ENCODE measurements at places on chromosomes 12 and 14.

GRCh38 chr12:123034022-123034541 is 53.6 kb downstream of the ARL6IP4 start:
- DNase-seq: peak; percentile 84

GRCh38 chr14:29806124-29806517 is 121.5 kb downstream of the PRKD1 start:
- no peak for DNase-seq

- peak; percentile 4 for DNase-seq
Observed at GRCh38 chr14:46490238-46490685, 161.3 kb downstream of the RPL10L start.

DNA sequence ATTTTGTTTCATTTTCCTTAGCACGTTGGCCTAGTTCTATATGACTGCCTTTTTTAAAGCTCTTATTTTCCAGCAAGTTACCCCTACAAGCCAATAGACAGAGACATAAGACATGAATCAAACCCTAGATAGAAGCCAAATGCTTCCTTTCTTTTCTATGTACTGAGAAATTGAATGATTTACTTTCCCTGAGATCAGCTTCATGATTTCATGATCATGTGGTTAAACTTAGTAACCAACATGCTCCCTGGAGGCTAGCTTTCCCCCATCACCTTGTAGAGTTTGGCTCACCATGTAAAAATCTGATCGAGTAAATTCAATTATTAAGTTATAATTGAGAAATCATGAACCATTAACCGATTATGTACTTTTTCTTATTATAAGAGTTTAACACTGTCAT is 148.1 kb upstream of the LRIG3 start:
- DNase-seq: no peak

DNA sequence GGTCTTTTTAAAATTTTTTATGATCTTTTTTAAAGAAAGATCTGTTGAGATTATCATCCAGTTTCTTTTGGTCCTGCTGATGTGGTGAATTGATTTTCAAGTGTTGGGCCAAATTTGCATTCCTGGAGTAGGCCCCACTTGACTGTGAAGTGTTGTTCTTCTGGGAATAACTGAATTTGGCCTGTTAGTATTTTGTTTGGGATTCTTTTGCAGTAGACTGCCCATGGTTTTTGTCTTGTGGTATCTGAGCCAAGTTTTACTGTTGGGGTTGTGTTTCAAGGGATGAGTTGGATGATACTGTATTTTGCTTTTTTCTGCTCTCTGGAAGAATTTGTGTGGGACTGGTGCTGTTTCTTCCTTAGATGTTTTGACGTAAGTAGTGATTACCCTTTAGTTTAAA is 4.0 kb upstream of the SYCP3 start:
- no peak for DNase-seq

GRCh38 chr12:72203764-72204335 is 68.3 kb upstream of the TRHDE start:
- no peak for DNase-seq

DNA sequence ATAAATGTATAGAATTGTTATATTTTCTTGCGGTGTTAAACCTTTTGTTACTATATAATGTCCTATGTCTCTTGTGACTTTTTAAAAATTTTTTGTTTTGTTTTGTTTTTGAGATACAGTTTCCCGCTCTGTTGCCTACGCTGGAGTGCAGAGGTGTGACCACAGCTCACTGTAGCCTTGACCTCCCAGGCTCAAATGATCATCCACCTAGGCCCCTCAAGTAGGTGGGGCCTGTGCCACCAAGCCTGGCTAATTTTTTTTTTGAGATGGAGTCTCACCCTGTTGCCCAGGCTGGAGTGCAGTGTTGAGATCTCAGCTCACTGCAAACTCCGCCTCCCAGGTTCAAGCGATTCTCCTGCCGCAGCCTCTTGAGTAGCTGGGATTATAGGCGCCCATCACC is 26.5 kb upstream of the RCOR1 start:
- no peak for DNase-seq

DNA sequence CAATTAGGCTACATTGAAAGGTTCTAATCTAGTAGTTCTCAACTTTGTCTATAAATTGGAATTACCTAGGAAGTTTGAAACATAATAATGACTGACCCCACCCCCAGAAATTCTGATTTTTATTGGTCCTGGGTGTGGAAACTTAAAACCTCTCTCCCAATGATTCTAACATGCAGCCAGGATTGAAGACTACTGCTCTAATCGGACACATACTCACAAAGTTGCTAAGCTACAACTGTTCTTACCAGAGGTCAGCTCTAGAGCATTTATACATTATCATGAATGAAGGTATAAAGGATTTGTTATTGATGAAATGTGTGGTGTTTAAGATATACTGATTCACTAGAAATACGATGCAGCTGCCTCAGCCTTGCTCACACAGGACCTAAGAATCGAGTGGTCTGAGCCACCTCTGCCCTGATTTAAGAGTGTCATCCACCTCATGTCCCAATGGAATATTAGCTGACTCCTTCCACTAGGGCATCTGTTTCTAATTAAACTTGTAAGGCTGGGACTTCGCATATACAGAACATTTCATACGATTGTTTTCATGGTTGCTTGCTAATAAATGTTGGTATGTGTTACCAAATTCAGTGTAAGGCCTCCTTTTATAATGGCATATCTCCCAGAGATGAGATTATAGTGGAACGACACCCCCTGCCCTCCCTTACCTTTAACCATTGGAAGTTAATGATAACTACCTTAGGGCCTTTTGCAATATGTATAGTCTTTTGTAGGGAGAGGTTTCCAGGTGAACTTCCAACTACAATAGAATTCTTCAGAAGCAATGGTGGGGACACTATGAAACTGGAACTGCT is 410.8 kb upstream of the PDE3A start:
- DNase-seq: no peak

- no peak for DNase-seq
Observed at GRCh38 chr14:76894308-76894707, 68.1 kb downstream of the LRRC74A start.

- DNase-seq: no peak
Observed at GRCh38 chr12:14435627-14436026, 70.1 kb downstream of the ATF7IP start.

DNA sequence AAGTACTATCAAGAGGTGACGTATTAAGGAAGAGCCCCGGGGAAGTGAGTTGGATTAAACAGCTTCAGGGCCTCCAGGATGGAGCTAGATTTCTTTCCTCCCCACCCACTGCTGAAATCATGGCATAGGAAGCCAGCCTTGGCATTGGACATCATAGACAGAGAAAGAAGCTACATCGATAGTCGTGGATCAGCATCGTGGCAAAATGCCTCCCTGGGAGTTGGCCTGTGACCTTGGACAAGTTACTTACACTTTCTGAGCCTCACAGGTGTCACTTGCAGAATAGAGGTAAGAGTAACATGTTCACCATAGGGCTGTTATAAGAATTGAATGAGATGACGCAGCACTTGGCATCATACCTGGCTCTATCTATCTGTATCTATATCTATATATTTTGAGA is 5.9 kb downstream of the ANKRD33 start:
- DNase-seq: no peak

DNA sequence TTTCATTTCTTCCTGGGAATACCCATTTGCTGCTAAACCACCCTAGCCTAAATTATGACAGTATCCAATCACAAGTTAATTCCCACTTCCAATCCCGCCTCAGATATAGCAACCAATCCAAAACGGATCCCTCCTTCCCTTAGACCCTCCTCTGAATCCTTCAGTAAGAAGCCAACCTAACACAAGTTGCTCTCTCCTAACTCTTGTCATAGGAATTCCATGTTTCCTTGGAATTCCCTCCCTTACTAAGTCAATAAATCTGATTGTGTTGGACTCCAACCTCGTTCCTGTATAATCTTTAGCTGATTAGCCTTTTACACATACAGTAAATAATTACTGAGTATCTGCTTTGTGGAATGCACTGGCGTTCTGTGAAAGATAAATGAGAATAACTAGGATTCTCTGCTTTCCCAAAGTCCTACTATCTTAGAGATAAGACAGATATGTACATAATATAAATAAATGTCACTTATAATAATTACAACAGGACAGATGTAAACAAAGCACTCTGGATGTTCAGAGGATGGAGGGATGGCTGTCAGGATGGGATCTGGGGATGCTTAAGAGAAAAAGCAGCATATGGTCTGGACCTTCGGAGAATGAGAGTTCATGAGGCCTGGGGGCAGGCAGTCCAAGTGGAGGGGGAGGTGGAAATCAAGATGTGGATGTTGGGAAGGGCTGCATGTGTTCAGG is 185.8 kb upstream of the SOX5 start:
- DNase-seq: no peak

DNA sequence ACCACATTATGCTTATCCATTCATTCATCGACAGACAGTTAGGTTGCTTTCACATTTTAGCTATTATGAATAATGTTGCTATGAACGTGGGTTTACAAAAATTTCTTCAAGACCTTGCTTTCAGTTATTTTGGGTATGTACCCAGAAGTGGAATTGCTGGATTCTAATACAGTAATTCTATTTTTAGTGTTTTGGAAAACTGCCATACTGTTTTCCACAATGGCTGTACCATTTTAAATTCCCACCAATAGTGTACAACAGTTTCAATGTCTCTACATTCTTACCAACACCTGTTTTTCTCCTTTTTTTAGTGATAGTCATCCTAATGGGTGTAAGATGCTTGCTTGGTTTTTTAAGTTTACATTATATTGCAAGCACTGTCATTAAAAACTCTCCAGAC is 147.5 kb downstream of the ZFP36L1 start:
- no peak for DNase-seq

DNA sequence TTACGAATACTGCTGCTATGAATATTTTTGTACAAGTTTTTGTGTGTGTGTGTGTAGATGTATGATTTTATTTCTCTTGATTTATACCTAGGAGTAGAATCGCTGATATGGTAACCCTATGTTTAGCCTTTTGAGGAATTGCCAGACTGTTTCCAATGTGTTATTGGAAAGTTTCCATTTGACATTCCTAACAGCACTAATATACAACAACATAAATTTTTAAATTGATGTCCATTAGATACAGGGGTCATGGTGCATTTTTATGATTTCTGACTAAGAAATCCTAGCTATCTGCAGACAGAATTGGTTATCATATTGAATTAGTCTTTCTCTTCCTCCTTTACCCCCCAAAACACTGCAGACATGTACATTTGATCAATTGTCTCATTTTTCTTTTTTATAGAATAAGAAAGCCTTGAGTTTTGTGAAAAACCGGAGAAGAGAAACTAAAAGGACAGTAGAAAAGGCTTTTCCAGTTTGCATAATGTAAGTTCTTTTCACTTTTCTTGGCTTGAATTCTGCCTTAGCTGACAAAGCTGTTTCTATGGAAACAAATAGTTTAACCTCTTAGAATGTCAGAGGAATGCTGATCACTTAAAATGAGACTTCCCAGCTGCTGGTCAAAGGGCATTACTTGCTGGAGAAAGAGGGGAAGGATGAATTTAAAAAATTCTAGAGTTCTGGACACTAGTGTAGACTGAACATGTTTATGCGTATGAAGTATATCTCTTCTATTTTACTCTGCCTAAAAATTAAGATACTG is 28.2 kb downstream of the PALS1 start:
- DNase-seq: no peak

DNA sequence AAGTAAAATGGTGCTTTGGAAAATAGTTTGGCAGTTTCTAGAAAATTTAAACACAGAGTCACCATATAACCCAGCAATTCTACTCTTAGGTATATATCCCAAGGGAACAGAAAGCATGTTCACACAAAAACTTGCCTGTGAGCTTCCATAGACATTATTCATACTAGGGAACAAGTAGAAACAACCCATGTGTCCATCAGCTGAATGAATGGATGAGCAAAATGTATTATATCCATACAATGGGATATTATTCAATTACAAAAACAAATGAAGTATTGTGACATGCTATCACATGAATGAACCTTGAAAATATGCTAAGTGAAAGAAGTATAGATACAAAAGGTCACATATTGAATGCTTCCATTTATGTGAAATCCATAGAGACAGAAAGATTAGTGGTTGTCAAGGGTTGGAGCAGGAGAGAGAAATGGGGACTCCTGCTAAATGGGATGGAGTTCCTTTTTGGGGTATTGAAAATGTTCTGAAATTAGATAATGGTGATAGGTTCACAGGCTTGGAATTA is 7.9 kb downstream of the SLC10A1 start:
- no peak for DNase-seq

DNA sequence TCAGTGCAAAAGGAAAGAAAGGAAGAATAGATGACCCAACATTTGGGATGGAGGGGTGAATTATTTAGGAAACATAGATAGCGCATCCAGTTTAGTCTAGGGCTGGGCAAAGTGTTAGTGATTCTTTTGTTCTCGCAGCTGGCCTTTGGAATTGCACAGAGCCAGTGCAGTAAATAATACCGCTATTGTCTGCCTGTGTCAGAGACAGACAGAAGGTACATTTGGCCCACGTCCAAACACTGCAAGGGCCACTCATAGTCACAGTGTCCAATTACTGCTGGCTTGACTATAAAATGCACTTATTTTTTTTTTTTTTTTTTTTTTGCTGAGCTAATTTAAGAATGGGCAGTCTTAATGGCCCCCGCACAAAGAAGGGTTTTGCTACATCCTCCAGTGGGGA is 638.6 kb downstream of the BCL11B start:
- DNase-seq: no peak

DNA sequence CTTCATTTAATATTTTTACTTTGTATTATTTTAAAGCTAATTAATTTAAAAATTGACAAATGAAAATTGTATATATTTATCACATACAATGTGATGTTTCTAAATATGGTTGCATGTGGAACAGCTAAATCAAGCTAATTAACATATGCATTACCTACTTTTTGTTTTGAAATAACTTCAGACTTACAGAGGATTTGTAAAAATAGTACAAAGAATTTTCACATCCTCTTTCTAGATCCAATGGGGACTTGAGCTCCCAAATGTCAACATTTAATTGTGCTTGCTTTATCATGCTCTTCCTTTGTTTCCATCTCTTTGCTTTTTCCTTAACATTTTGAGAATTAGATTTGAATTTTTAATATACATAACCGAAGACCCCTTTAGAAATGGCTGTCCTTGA is 6.6 kb downstream of the DCD start:
- no peak for DNase-seq

GRCh38 chr12:118908811-118909210 is 72.5 kb upstream of the SRRM4 start:
- no peak for DNase-seq

GRCh38 chr12:45259675-45260074 is 43.8 kb downstream of the ANO6 start:
- no peak for DNase-seq

DNA sequence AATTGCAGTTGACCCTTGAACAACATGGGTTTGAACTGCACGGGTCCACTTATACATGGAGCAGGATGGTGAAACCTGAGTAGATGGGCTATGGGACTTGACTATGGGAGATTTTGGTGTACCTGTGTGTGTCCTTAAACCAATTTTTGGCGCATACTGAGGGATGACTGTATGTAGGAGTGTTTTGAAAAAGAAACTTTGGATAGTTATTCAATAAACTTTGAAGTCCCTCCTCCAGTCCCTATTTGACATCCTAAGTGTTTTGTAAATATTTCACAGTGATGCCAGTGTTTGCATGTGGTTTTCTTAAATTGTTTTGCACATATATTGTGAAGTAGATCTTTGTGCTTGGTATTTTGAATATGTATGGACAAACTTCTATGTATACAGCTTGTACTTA is 12.4 kb downstream of the KTN1 start:
- DNase-seq: no peak

GRCh38 chr14:58796242-58797009 is 158.7 kb downstream of the DACT1 start:
- no peak for DNase-seq
